ENCODE measurements at places on chromosomes 6 and 20.

DNA sequence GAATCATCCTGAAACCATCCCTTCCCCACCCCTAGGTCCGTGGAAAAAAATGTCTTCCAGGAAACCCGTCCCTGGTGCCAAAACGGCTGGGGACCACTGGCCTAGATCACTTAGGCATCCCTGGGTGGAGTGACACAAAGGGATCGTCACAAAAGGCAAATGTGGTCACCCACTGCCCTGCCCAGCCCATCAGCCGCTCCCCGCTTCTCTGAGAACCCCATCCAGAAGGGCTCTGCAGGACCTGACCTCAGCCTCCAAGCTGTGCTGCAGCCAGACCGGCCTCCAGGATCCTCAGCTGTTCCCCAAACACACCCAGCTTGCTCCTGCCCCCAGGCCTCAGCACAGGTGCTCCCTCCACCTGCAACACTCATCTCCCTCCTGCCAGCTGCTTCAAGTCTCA, 61.6 kb downstream of the PREX1 start:
- DNase-seq = no peak

DNA sequence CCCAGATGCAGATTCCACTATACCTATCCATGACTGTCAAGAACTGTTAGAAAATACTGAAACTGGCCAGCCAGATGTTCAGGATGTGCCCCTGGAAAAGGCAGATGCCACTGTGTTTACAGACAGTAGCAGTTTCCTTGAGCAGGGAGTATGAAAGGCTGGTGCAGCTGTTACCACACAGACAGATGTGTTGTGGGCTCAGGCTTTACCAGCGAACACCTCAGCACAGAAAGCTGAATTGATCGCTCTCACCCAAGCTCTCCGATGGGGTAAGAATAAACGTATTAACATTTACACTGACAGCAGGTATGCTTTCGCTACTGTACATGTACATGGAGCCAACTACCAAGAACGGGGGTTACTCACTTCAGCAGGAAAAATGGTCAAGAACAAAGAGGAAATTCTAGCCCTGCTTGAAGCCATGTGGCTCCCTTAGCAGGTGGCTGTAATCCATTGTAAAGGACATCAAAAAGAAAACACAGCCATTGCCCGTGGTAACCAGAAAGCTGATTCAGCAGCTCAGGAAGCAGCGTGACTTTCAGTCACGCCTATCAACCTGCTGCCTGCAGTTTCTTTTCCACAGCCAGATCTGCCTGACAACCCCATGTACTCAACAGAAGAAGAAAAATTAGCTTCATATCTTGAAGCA, 459.7 kb upstream of the HTR1E start:
- no peak for DNase-seq

GRCh38 chr6:166313255-166314070, 5.3 kb upstream of the PRR18 start:
- DNase-seq = no peak

DNA sequence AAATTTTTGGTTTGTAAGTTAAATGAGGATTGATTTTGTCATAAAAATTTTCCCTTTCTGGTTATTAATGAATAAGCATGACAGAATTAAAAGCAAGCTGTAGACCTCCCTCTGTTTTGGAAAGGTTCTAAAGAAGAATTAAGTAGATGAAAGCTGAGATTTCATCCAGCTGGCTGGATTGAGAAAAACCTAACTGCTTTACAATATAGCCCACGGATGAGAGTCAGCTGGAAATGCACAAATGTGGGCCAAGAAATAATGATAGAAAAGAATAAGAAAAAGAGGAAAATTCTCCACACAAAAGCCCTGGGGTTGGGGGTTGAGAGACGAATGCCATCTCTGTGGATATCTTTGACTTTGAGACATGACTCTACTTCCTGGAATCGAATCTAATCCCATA, 631.6 kb downstream of the HDGFL1 start:
- no peak for DNase-seq

GRCh38 chr20:34190679-34191090, 50.5 kb upstream of the ASIP start:
- no peak for DNase-seq
